ENCODE measurements at places on chromosomes 5 and 9.

- no peak for DNase-seq
Observed at GRCh38 chr9:133004091-133004998, 25.9 kb downstream of the GFI1B start.

GRCh38 chr9:72041775-72042194 lies 18.6 kb downstream of the C9orf57 start:
- peak; percentile 69 for DNase-seq

GRCh38 chr9:122127396-122127798 lies 32.2 kb downstream of the NDUFA8 start:
- no peak for DNase-seq

- DNase-seq = no peak
Observed at GRCh38 chr5:132749506-132749905, 2.3 kb downstream of the CCNI2 start.

GRCh38 chr5:140986117-140986521 lies 19.8 kb downstream of the PCDHAC2 start:
- DNase-seq = no peak

- no peak for DNase-seq
Observed at GRCh38 chr9:87263291-87263690, 234.4 kb upstream of the DAPK1 start.

DNA sequence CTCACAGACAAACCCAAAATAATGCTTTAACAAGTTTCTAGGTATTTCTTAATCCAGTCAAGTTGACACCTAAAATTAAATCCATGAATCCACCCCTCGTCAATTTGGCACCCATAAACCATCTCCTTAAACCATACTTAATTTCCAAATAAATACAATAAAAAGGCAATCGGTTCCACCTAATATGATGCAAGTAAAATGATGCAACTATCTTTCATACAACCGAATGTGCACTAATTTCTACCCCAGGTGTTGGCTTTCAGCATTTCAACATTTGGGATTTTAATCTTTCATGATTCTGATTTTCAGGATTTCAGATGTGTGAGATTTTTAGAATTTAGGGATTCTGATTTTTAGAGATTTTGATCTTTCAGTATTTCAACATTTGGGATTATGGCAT lies 17.3 kb downstream of the PRKAA1 start:
- DNase-seq = no peak

DNA sequence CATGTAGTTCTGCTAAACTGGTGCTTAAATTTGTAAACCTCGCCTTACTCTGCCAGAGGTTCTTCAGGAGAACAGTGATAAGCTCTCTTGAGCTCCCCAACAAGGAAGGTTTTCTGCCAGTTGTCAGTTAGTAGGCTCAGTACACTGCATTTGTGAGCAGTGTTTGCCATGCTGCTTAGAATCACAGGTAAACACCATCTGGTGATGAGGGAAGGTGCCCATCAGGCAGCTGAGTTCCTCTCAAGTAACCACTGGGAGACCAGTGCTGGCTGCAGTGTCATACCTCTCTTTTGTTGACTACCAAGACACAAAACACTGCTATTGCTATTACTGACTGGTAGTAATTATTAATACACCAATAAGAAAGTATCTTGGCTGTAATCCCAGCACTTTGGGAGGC lies 186.2 kb upstream of the OTULINL start:
- no peak for DNase-seq

- no peak for DNase-seq
Observed at GRCh38 chr5:180974612-180975315, 13.9 kb upstream of the BTNL3 start.

DNA sequence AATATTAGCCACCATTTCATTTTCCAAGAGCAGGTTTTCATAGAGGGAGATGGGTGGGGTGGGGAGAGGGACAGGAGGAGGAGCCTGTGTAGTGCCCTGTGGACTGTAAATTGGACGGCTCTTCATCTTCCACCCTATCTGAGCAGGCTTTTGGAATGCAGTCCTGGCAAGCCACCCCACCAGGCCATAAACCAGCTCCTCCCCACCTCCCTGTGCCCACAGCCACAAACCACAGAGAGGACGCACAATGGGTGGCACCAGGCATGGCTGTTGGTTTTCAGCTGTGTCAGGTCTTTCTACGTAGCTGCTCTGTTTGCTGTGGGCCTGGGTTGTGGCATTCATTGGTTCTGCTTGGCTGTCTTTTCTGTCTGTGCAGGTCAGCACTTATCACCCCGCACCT lies 58.0 kb downstream of the PLAC8L1 start:
- DNase-seq = no peak

DNA sequence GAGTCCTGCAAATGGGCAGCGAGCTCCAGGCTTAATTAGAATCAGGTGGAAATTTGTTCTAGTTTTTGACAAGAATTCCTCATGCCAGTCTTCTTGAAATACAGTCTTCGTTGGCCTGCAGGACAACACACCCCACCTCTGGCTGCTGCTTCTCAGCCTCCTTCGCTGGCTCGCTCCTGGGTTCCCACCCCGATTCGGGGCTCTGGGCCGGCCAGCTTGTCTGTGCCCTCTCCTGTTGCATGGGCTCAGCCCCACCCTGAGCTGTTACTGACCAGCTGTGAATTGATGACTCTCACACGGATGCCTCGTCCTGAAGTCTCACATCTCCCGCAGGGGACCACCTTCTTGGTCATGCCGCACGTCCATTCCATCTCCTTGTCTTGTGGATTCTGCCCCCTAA lies 21.0 kb downstream of the PSD2 start:
- no peak for DNase-seq

Data from GM04504 (cell line).